CD4-positive, alpha-beta T cell treated with Interleukin-17A for 1 hour (primary cell): ENCODE measurements at places on chromosomes 1 and 21.

- no peak for DNase-seq
These were observed 13.8 kb downstream of the MIER1 start for GRCh38 chr1:66938613-66939012.

GRCh38 chr1:10025354-10025753, 7.4 kb upstream of the UBE4B start:
- no peak for DNase-seq

DNA sequence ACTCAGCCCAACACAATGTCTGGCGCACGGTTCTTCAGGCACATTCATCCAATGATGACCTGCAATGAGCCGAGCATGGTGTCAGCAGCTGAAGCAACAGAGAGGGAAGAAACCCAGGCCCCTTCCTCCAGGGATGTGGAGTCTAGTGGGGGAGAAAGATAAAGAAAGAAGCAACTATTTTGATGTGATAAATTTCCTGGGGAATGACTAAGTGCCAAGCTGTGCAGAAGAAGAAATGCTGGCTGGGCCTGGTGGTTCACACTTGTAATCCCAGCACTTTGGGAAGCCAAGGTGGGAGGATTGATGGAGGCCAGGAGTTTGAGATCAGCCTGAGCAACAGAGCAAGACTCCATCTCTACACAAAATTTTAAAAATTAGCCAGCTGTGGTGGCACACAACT, 561.8 kb downstream of the KIF26B start:
- no peak for DNase-seq

- no peak for DNase-seq
These were observed 129.9 kb downstream of the RERE start for GRCh38 chr1:8687538-8687937.

GRCh38 chr1:9814619-9815018, 9.1 kb downstream of the CLSTN1 start:
- DNase-seq = no peak

- DNase-seq = no peak
These were observed 38.8 kb upstream of the SRSF10 start for GRCh38 chr1:24018611-24019580.

- DNase-seq = no peak
These were observed 64.6 kb downstream of the GRIK1 start for GRCh38 chr21:29875036-29875716.

GRCh38 chr1:173603056-173603591, at the start of gene SLC9C2:
Gene SLC9C2 (minus strand): TSS chr1:173603072. CDS start chr1:173601776, 1,296 bp downstream.
- no peak for DNase-seq

DNA sequence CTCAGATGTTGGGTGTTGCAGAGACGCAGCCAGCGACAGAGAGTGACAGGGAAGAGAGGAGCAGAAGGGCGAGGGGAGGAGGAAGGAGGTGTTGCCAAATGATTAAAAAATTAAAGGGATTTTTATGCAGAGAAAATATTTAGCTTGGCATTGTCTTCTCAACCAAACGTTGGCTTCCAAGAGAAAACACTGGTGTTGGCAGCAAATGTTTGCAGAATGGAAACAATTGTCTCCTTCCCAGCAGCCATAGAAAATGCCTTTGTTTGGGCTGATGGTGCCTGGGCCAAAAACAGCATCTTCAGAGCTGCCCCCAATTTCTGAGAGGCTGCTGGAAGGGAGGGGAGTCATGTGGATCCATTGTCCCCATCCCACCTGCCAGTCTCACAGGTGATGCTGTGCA, 29.7 kb upstream of the GRIK3 start:
- DNase-seq = no peak

GRCh38 chr1:202592146-202592545, 118.1 kb downstream of the SYT2 start:
- DNase-seq = no peak

- no peak for DNase-seq
These were observed 140.2 kb upstream of the RUNX1 start for GRCh38 chr21:35189077-35189863.

GRCh38 chr1:199490769-199491527, 536.6 kb upstream of the NR5A2 start:
- no peak for DNase-seq

- DNase-seq = no peak
These were observed 38.5 kb downstream of the MACO1 start for GRCh38 chr1:25469177-25469576.

DNA sequence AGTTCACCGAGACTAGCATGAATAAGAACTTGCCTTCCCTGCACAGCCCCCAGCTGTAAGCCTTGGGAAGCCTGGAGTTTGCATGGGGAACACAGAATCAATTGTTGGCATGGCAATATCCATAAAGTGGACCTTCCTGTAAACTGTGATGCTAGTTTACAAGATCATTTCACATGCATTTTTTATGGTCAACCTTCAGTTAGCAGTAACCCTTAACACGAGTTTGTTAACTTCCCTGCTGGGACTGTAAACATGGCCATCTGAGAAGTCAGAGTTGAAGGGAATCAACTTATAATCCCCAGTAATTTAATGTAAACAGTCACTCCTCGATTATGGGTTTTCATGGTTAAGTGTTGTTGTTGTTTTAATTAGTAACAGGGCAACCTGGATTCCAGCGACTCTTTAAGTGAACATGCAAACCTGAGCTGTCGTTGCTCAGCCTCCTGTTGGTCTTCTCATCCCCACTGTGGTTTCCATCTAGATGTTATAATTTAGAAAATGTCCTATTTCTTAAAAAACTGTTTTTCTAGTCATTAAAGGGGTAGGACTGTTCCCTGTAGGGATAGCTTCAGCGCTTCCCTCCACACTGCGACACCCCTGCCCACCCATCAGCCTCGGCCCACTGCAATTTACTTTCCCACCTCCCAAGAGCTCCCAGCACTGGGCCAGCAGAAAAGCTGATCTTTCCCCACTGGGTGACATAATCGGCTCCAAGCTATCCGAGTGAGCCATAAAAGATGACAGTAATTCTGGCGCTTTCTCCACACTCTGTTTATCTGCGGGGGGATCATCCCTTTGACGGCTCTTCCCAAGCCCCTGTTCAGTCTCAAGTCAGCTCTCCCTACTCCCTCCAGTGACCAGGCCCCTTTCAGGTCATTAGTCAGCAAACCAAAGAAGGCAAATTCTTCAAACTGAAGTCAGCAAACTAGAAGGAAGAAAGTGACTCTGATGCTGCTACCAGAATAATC, 107.6 kb upstream of the IPO9 start:
- DNase-seq = no peak

GRCh38 chr1:107264007-107264406, 123.2 kb downstream of the NTNG1 start:
- no peak for DNase-seq

GRCh38 chr1:33928251-33928650, 64.4 kb downstream of the HMGB4 start:
- no peak for DNase-seq

DNA sequence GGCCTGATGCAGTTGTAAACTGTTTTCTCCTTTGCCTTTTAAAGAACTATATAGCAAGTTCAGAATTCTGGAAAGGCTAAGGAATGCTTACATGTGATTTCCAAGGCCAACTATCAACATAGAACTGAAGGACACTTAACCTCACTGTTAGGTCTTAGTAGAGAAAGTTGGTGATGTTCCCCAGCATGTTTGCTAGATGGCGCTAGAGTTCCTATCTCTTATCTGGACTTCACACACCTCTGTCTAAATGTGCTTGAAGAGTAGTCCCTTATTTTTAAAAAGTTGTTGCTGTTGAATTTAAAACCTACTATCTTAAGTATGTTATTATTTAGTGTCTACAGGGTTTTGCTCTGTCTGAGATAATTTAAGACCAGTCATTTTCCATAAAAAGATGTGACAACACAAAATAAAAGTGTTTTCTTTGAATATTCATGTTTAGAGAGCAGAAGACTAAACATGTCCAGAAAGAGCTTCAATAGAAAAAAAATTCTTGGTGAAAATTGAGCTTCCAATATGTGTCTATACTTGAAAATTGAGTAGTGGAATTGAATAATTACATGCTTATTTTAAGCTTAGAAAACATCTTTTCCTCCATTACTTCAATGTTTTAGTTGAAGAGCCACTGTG, 237.3 kb downstream of the S1PR1 start:
- DNase-seq = no peak

DNA sequence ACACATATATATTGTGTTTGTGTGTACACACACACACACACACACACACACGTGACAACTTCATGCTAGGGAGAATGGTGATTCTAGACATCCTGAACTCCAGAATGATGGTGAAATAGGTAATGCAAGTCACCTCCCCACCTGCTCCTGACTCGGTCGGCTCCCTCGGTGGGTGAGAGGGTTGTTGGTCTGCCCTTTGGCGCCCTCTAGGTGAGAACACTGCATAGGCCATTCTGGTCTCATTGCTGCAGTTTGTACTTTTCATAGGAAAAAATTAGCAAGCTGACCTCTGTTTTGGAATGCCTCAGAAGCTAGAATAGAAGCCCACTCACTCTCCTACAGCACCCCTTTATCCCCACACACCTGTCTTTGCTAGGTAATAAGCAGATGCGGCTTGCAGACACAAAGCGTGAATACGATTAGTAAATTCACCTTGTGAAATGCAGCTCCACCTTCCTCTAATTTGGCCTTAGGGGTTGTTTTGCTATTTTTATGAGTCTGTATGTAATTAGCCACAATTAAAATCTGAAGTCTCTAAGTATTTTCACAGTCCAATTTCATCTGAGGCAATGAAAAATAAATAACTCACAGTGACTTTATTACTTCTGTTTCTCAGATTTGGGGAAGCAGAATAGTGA, 130.0 kb upstream of the KCNJ15 start:
- DNase-seq = peak; percentile 22

DNA sequence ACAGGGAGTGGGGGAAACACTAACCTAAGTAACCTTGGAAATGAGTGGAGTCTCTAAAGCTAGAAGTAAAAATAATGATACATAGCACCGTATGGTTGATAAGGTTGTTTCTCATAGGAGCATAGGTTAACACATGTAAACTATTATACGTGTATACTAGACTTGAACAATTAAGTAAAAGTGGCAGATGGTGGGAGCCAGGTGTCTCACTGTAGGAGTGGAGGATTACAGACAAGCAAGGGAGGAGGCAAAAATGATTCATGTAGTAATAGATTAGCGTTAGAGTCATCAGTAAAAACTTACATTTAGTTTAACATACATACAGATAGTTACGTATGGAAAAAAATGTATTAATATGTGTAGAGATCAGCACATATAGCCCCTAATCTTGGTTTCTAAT, 138.4 kb upstream of the DSCAM start:
- DNase-seq = no peak

DNA sequence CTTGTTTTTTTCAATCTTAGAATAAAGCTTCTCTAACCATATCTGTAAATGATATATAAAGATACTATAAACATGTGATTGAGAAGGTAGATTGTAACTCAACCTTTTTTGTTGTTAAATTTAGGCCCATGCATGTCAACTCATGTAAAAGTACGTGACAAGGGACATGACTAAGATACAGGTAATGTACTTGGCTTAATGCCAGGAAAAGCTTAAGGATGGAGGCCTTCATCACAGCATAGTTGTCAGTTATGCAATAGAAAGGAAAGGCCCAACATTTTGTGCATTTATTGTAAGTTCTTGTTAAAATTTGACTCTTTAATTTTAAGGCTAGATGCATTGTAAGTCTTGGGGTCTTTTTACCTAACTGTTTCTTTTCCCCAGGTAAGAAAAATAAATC, 305.1 kb downstream of the LTN1 start:
- no peak for DNase-seq

- no peak for DNase-seq
These were observed 203.9 kb downstream of the RHOU start for GRCh38 chr1:228939001-228939691.

DNA sequence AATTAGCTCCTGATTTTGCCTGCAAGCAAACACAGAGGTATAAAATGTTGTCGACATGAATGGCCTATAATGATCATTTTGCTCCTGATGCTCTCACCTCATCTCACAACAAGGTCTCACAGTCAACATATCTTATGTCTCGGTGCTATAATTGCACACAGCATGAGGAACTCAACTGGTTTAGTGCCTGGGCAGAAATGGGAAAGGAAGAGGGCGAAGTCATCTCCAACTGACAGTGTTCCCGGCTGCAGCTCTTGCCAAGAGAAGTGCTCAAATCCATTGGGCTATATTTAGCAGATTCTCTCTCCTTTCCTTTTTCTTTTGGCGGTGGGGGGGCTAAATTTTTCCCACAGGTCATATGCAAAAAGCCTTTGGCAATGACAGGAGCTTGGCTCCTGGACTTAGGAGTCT, 53.0 kb downstream of the SLC45A1 start:
- no peak for DNase-seq

GRCh38 chr1:39872698-39873097, 10.6 kb downstream of the TRIT1 start:
- DNase-seq = peak; percentile 7

DNA sequence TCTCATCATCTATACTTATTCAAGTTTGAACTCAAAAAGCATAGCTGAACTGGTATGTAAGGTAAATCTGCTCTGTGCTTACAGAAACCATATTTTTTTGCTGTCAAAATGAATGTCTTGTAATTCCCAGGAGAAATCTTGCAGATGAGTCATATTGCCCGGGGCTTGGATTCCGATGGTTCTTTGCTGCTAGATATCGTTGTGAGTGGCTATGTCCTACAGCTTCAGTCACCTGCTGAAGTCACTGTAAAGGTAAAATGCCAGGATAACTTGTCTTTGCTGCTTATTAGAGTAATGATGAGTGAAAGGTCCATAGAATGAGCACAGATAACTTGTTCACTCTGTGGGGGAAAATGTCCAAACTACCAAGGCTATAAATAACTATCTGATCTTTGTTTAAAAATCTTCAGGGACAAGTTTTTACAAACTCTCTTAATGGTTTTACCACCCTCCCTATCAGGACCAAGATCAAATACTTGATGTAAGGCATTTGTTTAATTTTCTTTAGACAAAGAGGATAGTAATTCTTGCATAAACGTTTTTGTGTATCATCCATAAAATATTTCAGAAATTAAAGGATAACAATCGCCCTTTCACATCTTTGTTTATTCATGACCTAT, 222.3 kb downstream of the TPR start:
- DNase-seq = no peak

DNA sequence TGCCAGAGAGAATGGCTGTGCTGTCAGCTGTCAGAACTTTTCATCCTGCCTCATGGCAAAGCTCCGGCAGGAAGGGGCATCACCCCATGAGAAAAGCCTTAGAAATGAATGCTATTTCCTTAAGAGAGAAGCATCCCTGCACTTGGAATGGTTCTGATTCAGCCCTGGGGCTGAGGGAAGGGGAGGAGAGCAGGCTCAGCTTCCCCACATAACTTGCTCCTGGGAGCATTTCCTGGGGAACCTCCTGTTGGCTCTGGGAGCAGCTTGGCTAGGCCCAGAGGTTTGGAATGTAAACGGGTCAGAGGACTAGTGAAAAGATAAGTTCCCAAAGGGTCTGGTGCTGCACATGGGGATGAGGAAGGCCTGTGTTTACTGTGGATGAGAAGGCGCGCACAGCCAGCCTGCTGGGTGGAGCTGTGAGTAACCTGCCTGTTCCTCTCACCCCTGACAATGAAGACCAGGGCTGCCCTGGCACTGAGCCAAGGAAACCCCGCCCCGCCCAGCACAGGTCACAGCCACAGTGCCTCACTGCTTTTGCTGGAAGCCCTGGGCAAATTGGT, 5.0 kb downstream of the PRELP start:
- peak; percentile 54 for DNase-seq

- no peak for DNase-seq
These were observed 58.6 kb upstream of the TMEM51 start for GRCh38 chr1:15094719-15095495.

- DNase-seq = no peak
These were observed 11.3 kb downstream of the PODN start for GRCh38 chr1:53073287-53073686.
